T-helper 17 cell (primary cell): ENCODE measurements at places on chromosomes 13 and 19.

DNA sequence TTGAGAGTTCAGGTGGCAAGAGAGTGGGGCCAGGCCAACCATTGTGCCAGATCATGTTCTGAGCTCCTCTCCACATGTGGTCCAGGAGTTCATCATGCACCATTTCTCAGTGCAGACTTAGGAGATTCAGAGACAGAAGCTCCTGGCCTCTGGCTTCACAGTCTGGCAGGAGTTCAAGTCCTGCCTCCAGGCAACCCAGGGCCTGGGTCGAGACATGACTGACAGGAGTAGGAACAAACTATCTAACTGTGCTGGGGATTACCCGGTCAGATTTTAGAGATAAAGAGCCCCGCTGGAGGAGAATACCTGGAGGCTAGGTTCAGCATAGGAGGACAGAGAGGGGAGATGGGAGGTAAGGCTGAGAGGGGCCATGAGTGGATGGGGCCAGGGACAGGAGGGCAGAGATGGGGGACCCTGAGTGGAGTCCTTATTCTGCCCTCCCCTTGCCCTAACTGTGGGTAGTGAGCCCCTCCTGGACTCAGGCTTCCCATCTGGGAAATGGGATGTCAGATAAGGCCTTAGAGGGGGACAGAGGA, 906 bp upstream of the CYP4F11 start:
- no peak for DNase-seq

DNA sequence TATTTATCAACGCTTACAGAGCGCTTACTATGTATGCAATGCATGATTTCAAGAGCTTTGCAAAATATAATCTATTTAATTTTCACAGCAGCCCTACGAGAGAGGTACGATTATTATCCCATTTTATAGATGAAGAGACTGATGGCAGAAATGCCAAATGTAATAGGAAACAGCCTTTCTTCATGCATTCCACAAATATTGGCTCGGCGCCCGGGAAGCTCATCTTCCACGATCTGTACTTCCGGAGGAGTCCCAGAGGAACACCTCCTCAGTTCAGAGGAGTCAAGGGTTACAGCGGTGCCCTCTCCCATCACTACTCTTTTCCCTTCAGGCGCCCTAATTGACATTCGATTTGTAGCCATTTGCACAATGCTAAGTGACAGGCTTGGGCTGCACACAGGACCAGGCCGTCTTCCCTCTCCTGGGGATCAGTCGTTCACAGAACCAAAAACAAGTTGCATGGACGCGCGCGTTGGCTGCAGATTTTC, 1.1 kb upstream of the ARHGAP35 start:
- DNase-seq: no peak

GRCh38 chr13:21616205-21616866, 12.4 kb upstream of the MICU2 start:
- DNase-seq: no peak

DNA sequence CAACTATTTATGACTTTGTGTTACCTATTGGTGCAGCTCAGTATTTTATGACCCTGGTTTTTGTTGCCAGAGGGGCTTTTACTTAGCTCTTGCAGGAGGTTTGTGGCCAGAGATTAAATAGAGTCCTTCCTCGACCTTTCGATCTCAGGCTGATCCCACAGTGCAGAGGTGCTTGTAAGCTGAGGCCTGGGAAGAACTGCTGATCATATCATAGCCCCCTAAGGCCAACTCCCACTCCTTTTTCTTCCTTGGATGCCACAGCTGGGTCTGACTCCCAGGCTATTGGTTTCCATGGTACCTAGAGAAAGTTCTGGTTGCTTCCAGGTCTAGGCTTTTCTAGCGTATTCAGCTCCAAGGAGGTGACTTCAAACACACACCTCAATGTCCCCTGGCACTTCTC, 324.9 kb downstream of the FOXO1 start:
- DNase-seq: no peak

- peak; percentile 45 for DNase-seq
Measured at GRCh38 chr19:49057636-49058234, at the start of gene CGB7. CGB7 (minus strand) TSS chr19:49057749; CDS start chr19:49055375, 2,374 bp downstream.

GRCh38 chr19:55032170-55032800, 5.8 kb downstream of the GP6 start:
- DNase-seq: no peak

- DNase-seq: no peak
Measured at GRCh38 chr13:57627663-57628062, 3.9 kb upstream of the PCDH17 start.

GRCh38 chr13:25602176-25602575, 230.4 kb downstream of the ATP8A2 start:
- no peak for DNase-seq

DNA sequence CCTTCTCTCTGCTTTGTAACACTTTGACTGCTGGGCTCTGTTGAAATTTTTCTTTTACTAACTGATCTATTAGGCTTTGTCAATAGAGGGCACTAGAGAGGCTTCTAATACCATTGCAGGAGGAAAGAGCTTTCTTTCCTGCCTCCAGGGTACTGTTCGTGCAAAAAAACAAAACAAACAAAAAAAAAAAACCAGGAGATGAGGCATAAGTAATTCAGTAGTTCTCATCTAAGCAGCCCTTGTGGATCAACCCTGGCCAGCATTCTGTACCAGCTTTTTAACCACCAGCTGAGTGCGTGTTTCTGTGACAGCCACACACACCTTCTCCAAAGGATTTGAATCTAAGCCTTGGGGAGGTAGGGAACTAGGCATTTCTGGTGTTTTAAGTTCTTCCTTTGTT, 1707.6 kb upstream of the SLC10A2 start:
- no peak for DNase-seq

DNA sequence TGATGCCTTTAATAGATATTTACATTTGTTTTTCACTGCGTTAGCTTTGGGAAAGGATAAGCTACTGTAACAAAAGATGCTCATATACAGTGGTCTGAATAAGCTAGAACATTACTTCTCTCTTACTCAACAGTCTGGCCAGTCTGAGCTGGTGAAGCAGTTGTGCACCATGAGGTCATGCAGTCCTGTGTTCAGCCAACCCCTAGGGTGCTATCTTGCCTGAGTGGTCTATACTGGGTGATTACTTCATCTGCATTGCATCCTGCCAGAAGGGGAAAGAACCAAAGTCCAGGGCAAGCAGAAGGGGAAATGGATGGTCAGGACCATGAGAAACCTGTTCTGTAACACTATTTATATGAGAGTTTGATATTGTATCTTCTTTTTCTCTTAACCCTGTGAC, 31.5 kb downstream of the ERCC5 start:
- DNase-seq: no peak

DNA sequence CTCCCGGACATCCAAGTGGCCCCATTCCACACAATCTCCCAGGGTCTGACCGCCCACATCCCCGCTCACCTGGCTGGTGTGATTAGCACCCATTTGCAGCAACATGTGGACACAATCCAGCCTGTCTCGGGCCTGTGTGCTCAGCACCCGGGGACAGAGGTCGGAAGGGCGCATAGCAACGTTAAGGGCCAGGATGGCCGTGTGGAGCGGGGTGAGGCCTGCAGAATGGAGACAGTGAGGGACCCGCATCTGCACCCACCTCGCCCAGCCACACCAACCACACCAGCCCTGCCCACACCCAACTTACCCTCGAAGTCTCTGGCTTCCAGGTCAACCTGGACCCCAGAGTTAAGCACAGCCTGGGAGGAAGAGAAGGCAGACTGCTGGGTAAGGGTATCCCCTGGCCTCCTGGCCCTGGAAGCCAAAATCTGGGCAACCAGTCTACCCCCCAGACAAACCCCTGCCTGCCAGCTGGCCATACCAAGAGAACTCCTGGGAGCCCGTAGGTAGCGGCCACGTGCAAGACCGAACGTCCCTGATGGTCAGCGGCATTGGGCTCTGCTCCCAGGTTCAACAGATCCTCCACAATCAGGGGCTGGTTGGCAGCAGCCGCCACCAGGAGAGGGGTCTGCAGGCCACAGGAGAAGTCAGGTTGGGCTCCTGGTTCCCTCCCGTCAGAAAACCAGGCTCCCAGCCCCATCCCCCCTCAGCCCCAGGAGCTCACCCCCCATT, 4.3 kb downstream of the NFKBID start:
- no peak for DNase-seq

GRCh38 chr19:9151367-9151766, 11.2 kb downstream of the ZNF317 start:
- DNase-seq: no peak

DNA sequence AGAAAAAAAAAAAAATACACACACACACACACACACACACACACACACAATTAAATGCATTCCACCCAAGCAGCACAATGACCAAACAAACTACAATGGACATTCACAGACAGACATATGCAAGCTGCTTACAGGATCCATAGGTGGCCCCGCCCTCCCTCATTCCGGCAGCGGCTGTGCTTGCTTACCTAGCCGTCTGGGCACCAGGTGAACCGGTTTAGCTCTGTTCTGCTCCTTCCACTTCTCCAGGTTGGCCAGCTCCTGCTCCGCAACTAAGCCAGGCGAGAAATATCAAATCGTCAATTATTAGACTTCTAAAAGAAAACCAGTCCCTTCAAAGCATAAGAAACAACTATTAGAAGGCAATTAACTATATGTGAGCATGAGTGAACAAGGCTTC, 23.1 kb downstream of the EPSTI1 start:
- no peak for DNase-seq

GRCh38 chr13:101127741-101128353, 288.5 kb downstream of the NALCN start:
- no peak for DNase-seq

DNA sequence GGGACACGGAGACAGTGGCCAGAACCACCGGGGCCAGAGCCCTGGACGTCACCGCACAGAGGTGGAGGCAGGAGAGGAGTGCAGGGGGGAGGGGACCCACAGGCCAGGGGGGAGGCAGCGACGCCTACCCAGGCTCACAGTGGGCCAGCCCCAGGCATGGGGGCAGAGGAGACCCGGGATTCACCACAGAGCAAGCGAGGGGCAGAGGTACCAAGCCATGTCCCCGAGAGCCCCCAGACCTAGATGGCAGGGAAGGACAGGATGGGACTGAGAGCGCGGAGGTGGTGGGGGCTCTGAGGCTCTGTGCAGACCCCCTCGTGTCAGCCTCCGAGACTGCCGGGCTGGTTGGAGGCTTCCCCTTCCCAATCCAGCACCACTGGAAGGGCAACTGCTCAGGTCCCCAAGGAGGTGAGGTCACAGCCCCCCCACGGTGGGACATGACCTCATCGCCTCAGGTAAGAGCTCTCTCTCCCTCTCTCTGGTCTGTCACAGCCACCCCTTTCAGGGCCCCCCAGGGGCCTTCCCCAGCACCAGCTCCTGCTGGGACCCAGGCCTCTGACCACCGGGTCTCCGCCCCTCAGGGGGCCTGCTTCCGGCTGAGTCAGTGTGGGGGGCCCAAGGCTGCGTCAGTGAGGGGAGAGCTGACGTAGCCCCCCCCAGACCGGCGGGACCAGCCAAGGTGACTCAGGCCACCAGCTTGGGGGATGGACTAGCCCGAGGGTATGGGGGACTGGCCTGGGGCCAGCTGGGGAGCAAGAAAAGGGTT, 2.2 kb upstream of the IL11 start:
- no peak for DNase-seq

DNA sequence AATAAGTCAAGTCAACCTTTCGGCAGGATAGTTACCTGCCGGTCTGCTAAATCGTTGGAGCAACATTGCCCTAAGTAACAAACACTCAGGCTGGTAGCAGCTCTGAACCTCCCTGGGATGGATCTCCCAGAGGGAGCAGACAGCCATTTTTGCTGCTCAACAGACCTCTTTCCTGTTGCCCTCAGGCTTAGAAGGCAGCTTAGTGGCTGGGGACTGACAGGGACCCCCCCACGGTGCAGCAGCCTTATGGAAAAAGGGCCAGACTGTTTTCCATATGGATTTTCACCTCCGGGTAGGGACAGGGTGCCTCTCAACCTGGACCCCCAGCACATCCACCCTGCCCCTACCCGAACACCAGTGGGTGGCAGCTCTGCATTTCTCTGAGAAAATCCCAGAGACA, 49.7 kb downstream of the UBL3 start:
- DNase-seq: no peak

DNA sequence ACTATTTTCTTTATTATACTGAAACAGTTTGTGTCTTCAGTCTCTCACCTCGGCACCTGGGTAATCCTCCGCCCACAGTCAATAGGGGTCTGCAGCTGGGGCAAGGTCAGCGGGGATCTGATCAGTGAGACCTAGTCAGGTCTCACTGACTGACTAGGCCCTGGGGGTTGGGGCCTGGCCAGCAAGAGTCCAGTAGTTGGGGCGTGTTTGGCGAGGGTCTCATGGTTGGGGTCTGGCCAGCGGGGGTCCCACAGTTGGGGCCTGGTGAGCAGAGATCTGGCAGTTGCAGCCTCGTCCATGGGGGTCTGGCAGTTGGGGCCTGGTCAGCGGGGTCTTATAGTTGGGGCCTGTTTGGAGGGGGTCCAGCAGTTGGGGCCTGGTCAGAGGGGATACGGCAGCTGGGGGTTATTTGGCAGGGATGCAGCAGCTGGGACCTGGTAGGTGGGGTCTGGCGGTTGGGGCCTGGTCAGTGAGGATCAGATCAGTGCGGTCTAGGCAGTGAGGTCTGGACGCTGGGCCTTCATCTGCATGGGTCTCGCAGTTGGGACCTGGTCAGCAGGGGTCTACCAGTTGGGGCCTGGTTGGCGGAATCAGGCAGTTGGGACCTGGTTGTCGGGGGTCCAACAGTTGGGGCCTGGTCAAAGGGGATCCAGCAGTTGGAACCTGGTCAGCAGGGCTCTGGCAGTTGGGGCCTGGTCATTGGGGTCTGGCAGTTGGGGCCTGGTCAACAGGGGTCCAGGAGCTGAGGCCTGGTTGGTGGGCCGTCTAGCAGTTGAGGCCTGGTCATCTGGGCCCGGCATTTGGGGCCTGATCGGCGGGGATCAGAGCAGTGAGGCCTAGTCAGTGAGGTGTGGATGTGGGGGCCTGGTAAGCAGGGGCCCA, 61.1 kb upstream of the TPM4 start:
- no peak for DNase-seq

DNA sequence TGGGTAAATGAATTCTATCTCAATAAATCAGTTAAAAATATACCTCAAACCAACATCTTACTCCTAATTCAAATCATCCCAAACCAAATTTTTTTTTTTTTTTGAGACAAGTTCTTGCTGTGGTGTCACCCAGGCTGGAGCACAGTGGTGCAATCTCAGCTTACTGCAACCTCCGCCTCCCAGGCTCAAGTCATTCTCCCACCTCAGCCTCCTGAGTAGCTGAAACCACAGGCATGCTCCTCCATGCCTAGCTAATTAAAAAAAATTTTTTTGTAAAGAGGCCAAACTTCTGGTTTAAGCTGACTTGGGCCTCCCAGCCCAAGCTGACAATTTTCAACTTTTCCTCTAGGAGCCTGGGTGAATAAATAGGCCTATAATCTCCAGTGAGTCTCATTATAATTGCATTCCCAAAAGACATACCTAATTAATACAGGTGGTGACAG, 22.1 kb upstream of the OLFM2 start:
- no peak for DNase-seq

GRCh38 chr13:101453784-101454201, 1.3 kb downstream of the ITGBL1 start:
- DNase-seq: no peak
